ENCODE measurements at places on chromosomes 12 and 14.

- DNase-seq = no peak
These were observed 4.7 kb downstream of the P2RX2 start for GRCh38 chr12:132623072-132623869.

GRCh38 chr12:100453951-100454350 lies 19.7 kb upstream of the NR1H4 start:
- no peak for DNase-seq

- DNase-seq = no peak
These were observed 10.1 kb upstream of the NR2C1 start for GRCh38 chr12:95083471-95083870.

GRCh38 chr12:89697296-89697695 lies 11.3 kb downstream of the ATP2B1 start:
- DNase-seq = no peak

DNA sequence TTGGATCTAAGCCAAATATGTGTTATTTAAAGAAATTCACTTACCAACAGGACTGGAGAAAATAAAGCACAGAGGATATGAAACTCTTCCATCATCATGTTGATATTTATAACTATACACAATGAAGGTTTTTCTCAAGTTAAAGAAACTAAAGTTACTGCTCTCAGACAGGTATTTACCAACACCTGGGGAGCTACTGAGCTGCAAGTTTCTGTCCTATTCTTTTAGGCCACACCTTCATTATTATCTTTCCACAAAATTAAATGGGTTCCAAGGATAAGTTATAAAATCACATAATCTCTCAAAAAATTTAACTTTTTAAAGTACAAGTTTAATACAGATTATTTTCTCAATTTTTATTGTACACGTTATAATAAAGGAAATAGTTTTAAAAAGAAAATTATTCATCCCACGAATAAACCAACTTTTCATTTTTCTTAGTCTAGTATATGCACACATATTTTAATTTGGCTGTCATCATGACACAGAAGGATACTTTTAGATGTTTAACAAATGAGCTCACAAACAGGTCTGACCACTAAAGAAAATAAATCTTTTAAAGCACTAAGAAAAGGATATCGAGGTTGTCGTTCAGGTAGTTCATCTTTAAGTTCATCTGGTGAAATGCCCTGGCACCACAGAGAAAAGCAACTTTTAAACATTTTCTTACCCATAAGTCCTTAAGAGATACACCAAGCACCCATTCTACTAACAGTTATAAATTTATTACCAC lies 7.8 kb downstream of the GMFB start:
- no peak for DNase-seq

GRCh38 chr12:12153596-12153995 lies 82.9 kb downstream of the BCL2L14 start:
- no peak for DNase-seq

- DNase-seq = no peak
These were observed 30.4 kb upstream of the VWF start for GRCh38 chr12:6154730-6155459.

DNA sequence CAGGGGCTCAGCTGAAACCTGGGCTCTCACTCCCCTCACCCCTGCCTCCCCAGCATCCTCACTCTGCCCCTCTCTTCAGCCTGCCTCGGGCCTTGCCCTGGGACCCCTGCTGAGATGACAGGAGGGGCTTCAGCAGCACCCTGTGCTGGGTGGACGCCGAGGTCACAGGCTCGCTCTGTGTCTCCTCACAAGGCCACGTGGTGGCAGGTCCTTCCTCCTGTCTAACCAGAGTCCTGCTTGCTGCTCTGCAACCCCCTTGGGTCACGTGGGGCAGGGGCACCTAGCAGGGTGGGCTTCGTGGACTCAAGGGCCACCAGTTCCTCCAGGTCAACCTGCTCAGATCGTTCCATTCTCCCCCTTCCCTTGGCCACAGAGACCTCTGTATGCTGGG lies 90.4 kb downstream of the TMEM121 start:
- DNase-seq = no peak
